Karpas-422 (cell line): ENCODE measurements at places on chromosomes 4 and X. TPM values are rescaled to one million over a fixed set of nuclear protein-coding genes. Genes with fewer than 3 reads are reported as not detected.

Gene C4orf33
- total RNA-seq, result 13.0 and 21.9 TPM in 2 replicates

Gene FGFRL1
- 0.76 TPM in 1 of 2 replicates, not detected in the other for total RNA-seq

Gene KLB
- not detected in 2 replicates for total RNA-seq

Gene HSD17B13
- 0.56 TPM in 1 of 2 replicates, not detected in the other for total RNA-seq

Gene PAGE5
- not detected in 2 replicates for total RNA-seq

Gene TAF7L
- not detected in 2 replicates for total RNA-seq

Gene PRRG3
- total RNA-seq, result not detected in 2 replicates

DNA sequence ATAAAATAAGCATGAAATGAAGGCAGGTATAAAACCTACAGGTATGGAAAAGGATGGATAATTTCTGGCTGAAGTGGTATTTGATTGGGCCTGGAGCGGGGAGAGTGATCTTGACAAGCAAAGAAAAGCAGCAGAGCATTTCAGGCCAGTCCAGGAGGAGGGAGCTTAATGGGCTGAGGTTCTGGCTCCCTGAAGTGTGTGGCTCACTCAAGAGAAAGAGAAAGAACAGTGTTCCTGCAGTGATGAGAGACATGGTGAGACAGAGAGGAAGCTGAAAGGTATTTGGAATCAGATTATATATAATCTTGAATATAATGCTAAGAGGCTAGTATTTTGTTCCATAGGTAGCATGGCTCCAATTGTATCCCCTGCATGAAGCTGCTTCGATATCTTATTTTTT lies 153.5 kb downstream of the MGST2 start:
- no peak overlapping the region for H3K4me3 ChIP-seq
- H3K4me1 ChIP-seq, result no peaks in the 10 kb centered on the region
- H3K27me3 ChIP-seq, result no peaks in the 10 kb centered on the region
- no peak for DNase-seq
- no peaks in the 10 kb centered on the region for H3K36me3 ChIP-seq
- H3K27ac ChIP-seq, result no peak overlapping the region

DNA sequence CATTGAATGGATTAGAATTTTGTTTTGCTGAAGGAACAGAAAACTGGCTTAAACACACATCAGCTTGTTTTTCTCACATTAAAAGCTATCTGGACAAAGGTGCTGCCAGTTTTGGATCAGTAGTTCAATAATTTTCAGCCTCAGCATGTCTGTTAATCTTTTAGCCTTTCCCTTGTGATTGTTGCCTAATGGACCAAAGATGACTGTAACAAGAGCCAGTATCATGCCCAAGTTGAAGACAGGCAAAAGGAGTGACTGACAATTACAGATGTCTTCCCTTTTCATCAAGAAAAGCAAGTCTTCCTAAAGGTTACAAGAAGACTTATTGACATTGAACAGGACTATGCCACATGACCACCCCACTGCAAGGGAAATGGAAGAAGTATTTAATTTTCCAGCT lies 419.7 kb downstream of the MAPK10 start:
- H3K36me3 ChIP-seq, result no peaks in the 10 kb centered on the region
- no peaks in the 10 kb centered on the region for H3K27me3 ChIP-seq
- H3K4me3 ChIP-seq, result no peak overlapping the region

DNA sequence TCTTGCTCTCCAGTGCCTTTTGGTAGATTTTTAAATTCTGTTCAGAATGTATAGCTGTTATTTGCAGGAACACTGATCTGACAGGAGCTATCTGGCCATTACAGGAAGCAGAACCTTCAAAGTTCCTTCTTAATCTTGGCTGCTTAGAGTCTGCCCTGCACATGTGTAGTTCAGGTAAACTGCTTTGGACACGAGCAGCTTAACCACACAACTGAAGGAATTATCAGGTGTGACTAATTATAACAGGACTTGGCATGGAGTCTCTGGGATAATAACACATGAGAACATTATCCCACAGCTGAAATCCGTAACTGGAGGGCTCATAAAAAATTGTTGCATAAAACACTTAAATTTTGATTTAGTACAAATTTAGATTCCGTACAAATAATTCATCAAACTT lies 11.6 kb upstream of the ING2 start:
- no peaks in the 10 kb centered on the region for H3K36me3 ChIP-seq
- no peak overlapping the region for H3K4me3 ChIP-seq
- DNase-seq, result no peak
- H3K27ac ChIP-seq, result no peak overlapping the region

DNA sequence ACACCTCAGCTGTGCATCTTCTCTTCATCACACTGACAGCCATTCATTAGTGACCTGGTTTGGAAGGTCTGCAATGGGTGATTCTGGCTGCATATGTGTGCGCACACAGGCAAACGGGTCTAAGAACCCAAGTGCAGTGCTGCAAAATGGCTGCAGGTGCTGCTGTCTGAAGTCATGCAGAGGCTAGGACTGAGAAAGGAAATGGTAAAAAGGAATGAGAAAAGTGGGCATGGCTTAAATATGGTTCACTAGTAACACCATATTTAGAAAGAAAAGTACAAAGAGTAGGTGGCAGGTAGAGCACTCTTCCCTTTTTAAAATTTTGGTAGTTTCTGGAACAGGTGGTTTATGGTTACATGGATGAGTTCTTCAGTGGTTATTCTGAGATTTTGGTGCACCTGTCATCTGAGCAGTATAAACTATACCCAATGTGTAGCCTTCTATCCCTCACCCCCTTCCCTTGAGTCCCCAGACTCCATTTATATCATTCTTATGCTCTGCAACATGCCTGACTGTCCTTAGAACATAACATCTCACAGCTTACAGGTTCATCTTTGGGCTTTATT lies 78.4 kb downstream of the CCNG2 start:
- no peaks in the 10 kb centered on the region for H3K27me3 ChIP-seq
- DNase-seq, result no peak
- no peaks in the 10 kb centered on the region for H3K4me1 ChIP-seq
- no peak overlapping the region for H3K4me3 ChIP-seq

DNA sequence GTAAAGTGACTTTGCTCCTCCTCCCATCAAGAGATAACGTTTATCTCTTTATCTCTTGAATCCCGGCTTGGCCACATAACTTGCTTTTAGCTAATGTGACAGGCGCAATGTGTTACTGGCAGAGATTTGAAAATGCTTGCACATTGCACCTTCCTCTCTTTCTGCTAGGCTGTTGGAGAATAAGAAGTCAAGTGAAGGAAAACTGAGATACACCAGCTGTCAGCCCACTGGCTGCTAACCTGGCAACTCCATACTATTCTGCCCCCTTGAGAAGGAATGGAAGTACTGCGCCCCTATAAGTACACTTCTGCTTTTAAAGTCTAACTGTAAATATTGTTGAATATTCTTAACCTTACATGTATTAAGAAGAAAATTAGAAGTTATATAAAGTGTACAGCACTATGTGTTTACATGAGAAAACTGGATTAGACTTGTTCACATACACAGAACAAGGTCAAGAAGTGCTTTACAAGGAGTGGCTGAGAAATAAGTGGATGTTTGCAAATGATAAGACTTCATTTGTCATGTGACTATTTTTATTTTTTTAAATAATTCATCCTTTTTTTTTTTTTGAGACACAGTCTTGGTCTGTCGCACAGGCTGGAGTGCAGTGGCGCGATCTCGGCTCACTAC lies 424.5 kb upstream of the CTSO start:
- H3K36me3 ChIP-seq, result no peaks in the 10 kb centered on the region
- H3K4me1 ChIP-seq, result no peaks in the 10 kb centered on the region
- no peak overlapping the region for H3K4me3 ChIP-seq
- DNase-seq, result peak; percentile 81
- no peaks in the 10 kb centered on the region for H3K27me3 ChIP-seq

- no peak for DNase-seq
- no peak overlapping the region for H3K27ac ChIP-seq
- no peaks in the 10 kb centered on the region for H3K27me3 ChIP-seq
- no peaks in the 10 kb centered on the region for H3K36me3 ChIP-seq
- no peak overlapping the region for H3K4me3 ChIP-seq
These were observed 176.5 kb downstream of the CPE start for GRCh38 chr4:165555302-165555701.

DNA sequence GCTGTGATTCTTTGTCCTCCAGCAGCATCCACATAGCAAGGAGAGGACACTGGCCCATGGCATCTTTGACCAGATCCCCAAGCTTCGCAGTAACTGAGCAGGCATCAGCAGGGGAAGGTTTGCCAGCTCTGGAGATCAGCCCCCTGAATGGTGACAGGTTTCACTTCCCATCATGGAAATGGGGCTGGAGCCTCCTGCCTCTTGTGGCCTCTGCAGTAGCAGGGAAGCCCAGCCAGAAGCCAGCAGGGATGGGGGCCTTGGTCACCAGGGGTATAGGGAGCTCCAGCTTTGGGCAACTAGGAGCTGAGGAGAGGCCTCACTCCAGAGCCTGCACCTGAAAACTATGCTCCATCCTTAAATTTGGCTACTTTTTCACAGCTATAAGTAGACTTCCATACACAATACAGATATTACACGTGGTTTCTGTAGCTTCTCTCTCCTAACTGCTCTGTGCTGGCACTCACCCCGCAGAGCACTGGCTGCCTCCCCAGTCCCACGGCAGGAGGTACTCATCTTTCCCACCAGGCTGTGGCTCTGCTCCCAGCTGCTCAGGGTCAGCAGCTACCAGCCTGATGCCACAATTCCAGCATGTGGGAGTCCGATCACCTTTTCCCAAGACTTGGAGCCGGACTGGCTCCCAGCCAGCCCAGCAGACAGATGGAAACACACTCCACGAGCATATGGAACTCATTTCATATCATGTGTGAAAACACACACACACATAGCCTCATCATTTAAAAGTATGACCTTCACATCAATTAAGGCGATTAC lies 2.8 kb downstream of the TMEM271 start:
- H3K27ac ChIP-seq, result no peak overlapping the region
- no peak overlapping the region for H3K4me3 ChIP-seq

- DNase-seq, result peak; percentile 84
- no peaks in the 10 kb centered on the region for H3K36me3 ChIP-seq
- no peaks in the 10 kb centered on the region for H3K4me1 ChIP-seq
- H3K4me3 ChIP-seq, result no peak overlapping the region
These were observed 187.5 kb downstream of the QDPR start for GRCh38 chr4:17324386-17324830.

DNA sequence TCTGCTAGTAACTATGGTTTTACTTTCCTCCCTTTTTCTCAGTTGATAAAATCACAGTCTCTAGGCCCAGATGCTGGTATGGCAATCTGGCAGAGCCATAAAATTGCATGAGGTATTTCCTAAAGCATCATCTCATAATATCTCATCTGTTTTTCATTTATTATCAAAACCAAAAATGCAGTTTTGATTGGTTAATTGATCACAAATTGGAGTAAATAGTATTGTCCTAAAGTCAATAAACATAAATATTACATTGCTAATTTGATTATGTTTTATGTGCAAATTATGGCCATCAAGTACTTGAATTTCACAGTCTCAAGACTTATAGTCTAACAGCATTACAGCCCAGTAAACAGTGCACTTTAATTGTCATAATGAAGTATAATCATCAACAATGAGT lies 2365.6 kb downstream of the ARAP2 start:
- H3K4me1 ChIP-seq, result no peaks in the 10 kb centered on the region
- no peak for DNase-seq
- H3K36me3 ChIP-seq, result no peaks in the 10 kb centered on the region
- no peak overlapping the region for H3K27ac ChIP-seq
- no peak overlapping the region for H3K4me3 ChIP-seq
- H3K27me3 ChIP-seq, result no peaks in the 10 kb centered on the region

- no peaks in the 10 kb centered on the region for H3K27me3 ChIP-seq
- H3K4me1 ChIP-seq, result peaks cover 60% of the 10 kb centered on the region
- DNase-seq, result peak; percentile 49
- no peaks in the 10 kb centered on the region for H3K36me3 ChIP-seq
These were observed 52.2 kb downstream of the SPATA18 start for GRCh38 chr4:52103319-52103718.

- no peak overlapping the region for H3K4me3 ChIP-seq
- peaks cover 12% of the 10 kb centered on the region for H3K4me1 ChIP-seq
- H3K27me3 ChIP-seq, result no peaks in the 10 kb centered on the region
- no peak overlapping the region for H3K27ac ChIP-seq
- no peak for DNase-seq
These were observed 44.6 kb downstream of the FGFBP1 start for GRCh38 chr4:15893962-15894361.

DNA sequence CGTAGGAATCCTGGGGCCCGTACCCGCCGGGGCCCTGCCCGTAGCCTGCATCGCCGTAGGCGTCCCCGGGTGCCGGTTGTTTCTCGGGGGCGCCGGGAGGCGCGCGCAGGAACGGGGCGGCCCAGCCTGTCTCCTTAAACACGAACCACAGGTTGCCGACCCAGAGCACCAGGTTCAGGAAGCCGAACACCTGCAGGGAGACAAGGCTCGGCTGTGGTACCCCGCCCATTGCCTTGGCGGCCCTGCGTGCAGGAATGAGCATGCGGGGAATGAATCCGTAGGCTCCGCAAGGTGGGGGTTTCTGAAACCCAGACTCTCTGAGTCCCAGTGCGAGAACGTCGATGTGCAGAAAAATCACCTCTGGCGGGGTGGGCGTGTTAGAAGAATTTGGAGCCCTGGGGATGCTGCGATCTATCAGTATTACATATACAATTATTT lies 5.4 kb upstream of the PRICKLE3 start:
- H3K4me1 ChIP-seq, result peaks cover 15% of the 10 kb centered on the region
- H3K36me3 ChIP-seq, result no peaks in the 10 kb centered on the region
- peak overlapping the region; percentile 66 for H3K27ac ChIP-seq
- H3K4me3 ChIP-seq, result peak overlapping the region; percentile 81
- H3K27me3 ChIP-seq, result no peaks in the 10 kb centered on the region
- peak; percentile 70 for DNase-seq
